Large intestine (tissue), 12 donors: ENCODE measurements at places on chromosomes 4 and X.

DNA sequence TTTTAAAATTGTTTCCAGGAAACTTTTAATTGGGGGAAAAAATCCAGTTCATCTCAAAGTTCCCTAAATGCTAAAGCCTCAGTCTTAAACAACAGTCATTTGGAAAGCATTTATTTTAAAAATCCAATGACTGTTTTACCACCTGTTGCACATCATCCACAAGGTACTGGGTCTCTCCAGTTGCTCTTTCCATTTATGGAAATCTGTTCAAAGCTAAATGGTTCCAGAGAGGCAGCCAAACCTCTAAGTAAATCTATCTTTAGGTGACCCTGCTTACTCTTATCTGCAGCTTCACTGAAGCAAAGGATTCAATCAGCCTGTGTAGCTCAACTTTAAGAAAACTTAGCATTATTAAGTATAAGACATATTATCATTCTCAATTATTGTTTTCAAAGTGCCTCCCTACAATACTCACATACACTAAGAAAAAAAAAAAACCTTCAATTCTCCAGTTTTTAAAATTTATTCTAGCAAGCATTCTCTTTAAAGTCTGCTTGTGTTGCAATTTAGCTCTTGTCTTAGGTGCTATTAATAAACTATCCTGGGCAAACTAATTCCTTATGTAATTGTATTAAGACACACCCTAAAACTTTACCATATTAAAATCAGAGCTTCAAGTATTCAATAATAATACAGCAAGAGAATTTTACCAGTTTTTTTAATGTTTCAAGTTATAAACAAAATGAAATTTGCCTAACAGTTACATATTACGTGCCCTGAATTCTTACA is 60.6 kb downstream of the NOCT start:
- DNase-seq = no peak

- DNase-seq = no peak
These were observed 355.7 kb upstream of the NOCT start for GRCh38 chr4:138659812-138660316.

DNA sequence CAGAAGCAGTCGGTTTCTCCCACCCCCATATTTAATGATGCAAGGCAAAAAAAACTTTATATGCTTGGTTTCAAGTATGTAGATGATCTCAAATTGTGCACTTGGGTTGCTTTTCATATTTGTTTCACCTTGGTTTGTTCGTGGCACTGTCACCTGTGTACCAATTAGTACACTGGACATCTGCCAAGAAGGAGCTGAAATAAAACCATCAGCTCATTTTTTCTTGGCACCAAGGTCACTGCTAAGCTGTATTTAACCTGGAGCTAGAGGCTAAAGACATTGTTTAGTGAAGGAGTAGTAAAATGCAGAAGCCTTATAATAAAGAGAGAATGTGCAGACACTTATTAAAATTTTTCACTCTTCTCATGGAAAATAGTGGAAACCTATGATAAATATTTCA is 430.8 kb downstream of the ARHGAP24 start:
- no peak for DNase-seq

DNA sequence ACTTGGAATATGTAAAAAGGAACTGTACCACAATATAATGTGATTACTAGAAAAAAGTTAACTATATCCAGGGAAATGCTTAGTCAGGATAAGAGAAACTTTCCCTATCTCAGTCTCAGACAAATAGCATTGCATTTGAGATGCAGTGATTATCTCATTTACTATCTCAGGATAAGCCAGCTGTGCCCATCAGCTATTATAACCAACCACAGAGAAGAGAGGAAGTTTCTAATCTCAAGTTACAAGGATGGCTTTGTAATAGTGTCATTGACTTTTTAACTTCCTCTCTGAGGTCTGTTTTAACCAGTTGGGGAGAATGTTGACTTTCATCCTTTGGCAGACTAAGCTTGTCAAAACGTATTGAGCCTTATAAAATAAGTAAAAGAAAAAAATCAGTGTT is 56.5 kb downstream of the SNX25 start:
- DNase-seq = no peak

DNA sequence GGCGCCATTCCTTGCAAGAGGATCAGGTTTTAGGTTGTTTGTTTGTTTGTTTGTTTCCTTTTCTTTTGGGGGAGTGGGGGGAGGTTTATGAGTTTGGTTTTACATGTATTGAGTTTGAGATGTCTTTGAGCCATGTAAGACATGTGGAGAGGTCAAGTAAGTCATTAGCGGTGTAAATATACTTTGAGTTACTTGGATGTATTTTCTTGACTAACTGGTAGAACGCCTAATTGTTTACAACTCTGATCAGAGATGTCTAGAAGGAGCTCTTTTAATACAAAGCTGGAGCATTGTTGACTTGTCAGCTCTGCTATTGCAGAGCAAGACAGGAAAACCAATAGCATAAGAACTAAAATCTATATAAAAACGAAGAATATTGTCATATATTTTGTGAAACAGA is 57.1 kb downstream of the ANXA3 start:
- DNase-seq = no peak

DNA sequence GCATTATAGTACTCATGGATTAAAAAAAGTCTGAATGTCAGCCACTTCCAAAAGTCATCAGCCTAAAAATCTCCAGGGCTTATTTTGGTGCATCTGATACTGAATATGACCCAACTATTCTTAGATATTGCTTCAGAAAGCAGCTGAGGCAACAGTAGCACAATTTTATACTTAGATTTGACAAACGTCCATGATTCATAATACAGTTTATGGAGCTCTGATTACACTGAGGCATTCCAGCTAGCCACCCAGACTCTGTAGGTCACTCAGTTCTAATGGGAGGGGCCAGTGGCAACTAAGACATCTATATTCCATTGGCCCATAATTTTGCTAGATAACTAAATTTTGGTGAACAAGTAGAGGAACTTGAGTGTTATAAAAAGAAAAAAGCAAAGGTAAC is 10.3 kb downstream of the SPATA4 start:
- DNase-seq = no peak

DNA sequence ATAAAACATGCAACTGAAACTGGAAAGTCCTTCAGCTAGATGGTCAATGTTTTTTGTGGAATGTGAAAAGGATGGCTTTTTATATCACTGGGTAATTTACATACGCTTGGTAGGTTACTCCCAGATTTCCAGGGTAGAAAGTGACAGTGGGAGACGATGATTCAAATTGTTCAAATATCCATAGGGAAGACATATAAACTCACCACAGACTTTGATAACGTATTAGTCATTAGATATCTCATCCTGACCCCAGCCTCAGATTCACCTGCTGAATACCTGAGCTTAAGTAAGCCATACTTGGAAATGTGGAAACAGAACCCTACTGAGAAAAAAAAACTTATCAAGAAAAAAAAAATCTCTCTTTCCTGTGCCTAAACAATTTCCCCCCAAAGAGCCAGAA is 169.4 kb downstream of the ZNF674 start:
- DNase-seq = no peak

- no peak for DNase-seq
These were observed 48.2 kb upstream of the UXT start for GRCh38 chrX:47707031-47707780.

- no peak for DNase-seq
These were observed 18.4 kb downstream of the SMARCA5 start for GRCh38 chr4:143531788-143532491.

GRCh38 chr4:169159624-169160171 is 111.1 kb downstream of the SH3RF1 start:
- no peak for DNase-seq

GRCh38 chr4:37890801-37891259 is at the start of gene TBC1D1:
Gene TBC1D1 (plus strand): TSS chr4:37891084. CDS start chr4:37902096, 11,012 bp downstream.
- DNase-seq = peak; percentile 44

- no peak for DNase-seq
These were observed 31.0 kb upstream of the SLC34A2 start for GRCh38 chr4:25624616-25625015.

GRCh38 chrX:53211391-53211978 is 13.5 kb downstream of the KDM5C start:
- no peak for DNase-seq

DNA sequence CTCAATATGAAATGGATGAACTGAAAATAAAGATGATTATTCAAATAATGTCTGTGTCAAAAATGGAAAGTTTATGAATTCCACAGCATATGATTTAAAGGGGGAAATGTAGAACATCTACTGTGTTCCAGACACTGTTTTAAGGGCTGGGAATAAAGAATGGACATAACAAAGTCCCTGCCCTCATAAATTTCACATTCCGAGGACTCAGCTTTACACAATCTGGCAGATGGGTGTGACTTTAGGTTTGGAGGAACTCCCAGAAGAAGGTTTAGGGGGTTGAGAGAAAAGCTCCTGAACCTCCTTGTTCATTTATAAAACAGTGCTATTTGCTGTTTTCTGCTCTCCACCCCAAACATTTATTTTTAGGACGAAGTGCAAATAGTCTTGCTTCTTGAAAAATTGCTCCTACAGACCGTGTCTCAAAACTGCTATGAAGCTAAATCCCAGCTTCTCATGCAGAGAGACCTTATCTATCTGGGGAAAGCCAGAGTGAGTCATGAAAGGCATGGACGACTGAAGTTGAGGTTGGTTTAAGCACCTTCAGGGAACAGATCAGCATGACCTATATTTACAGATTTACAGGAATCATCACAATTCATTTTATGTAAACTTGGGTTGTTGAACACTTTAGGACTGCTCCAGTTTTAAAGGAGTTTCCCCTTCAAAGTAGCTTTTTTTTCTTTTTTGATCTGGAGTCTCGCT is 184.3 kb downstream of the HS6ST2 start:
- no peak for DNase-seq

- no peak for DNase-seq
These were observed 834.0 kb downstream of the C4orf33 start for GRCh38 chr4:129929984-129930383.

GRCh38 chr4:157072002-157072401 is 3.9 kb upstream of the GLRB start:
- no peak for DNase-seq

DNA sequence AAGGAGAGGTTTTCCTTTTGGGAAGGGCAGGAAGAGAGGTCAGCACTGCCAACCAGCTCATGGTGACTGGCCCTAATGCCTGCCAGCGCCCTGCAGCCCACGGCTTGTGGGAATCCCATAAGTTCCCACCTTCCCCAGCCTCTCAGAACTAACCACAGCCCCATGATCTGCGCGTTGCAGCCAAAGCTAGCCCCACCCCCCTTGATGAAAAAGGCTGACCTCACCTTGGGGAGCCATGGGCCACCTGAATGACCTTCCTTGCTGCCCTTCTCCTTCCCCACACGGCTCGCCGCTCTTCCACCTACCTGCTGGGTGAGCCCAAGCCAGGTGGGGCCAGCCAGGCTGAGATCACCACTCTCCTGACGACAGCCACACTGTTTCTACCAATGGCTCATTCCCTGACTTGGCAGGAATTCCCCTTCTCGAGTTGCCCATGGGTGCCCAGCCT is 3.9 kb upstream of the ELF4 start:
- no peak for DNase-seq

DNA sequence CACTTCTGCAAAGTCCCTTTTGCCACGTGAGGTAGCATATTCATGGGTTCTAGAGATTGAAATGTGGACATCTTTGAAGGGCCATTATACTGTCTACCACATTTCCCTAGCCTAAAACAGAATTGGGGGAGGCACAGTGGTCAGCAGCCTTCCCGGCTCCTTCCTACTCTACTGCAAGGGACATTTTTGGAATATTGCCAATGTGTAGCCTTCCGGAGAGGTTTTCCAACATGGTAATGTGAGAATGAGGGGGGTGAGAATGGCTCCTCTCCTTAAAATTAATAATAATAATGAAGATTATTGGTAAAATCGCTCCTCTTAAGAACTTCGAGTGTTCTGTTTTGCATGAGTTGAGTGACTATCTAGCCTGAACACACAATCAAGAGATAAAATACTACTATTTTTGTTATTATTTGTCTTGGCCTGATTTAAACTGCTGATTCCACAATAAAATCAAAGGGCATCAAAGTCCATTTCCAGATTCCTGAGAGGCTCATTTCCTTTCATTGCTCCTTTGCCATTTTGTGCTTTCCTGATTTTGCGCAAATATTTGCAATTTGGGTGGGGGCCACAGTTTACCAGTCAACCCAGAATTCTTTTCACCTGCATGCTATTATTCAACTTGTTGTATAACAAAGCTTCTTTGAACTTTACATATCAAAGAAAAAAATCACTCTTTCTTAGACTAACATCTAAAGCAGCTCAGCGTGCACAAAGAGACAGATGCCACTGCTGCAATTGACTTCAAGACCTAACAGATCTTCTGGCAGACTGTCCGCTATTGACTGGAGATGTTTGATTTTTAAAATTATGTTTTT is 27.0 kb upstream of the TSPAN5 start:
- no peak for DNase-seq

GRCh38 chrX:1027133-1027532 is 185.3 kb downstream of the CRLF2 start:
- DNase-seq = no peak

- DNase-seq = peak; percentile 94
These were observed at the start of gene INTU for GRCh38 chr4:127632420-127633403. Gene INTU (plus strand): TSS chr4:127632957. CDS start chr4:127633035, 78 bp downstream.

DNA sequence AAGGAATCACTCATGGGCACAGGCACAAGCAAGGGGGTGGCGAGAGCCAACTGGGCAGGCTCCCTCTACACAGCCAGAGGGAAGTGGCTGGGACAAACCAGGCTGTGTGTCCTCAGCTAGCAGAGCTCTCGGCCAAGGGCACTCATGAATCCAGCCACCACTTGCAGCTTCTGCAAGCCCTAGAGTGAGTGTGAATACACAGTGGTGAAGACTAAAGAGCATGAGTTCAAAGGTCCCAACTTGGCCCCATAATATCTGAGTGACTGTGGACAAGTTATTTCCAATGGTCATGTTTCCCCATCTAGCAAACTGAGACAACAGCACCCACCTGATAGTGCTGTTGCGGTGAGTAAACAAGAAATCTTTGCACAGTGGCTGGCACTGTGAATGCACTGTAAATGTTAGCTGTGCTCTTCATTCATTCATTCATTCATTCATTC is 51.7 kb downstream of the ADGRG2 start:
- no peak for DNase-seq

DNA sequence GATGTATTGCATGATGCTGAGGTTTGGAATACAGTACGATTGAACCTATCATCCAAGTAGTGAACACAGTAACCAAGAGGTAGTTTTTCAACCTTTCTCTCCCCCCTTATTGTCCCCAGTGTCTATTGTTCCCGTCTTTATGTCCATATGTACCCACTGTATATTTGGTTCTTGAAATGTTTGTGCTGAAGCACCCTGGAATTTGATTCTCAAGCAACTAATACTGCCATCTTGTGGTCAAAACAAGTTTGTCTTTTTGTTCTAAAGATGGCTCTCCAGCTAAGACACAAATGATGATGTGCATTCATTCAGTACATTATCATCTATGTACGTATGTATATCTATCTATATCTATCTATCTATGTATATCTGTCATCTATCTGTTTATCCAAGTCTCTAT is 33.5 kb upstream of the DCX start:
- DNase-seq = peak; percentile 7

GRCh38 chr4:144509088-144510015 is 136.6 kb upstream of the HHIP start:
- DNase-seq = no peak
